ENCODE measurements at places on chromosomes 5 and 9.

DNA sequence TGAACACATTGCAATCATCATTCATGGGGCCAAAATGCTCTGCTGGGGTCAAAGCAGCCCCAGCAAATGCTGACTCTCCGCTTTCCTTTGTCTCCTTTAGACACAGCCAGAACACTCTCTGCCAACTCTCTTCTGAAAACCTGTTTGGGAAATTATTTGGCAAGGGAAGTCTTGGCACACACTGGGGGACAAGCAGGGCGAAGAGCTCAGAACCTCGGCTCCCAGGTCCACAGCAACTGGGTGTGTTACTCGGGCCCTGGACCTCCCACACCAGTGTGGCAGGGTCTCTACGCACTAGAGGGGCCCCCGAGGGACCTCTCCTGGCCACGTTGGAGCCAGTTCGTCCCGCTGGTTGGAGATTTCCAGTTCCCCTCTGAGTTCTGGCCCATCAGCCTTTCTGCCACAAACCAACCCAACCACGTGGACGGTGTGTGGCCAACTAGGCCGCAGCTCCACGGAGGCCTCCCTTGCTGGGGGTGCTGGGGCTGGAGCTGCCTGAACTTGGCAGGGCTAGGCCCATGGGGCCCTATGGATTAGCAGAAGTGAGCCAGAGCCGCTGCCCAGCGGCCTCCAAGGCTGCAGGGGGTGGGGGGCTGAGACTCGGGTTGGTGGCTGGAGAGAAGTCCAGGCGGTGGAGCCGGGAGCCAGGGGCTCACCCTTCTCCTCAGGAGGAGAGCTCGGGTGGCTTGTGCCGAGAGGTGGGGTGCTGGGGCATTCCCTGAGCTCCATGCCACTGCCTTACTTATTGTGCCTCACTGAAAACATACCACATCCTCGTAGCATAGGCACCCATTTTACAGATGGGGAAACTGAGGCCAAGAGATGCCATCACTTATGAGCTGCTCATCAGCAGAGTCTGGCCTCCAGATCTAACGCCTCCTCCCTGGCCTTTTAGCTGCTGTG, 46.8 kb upstream of the RNU6ATAC start:
- DNase-seq = no peak

DNA sequence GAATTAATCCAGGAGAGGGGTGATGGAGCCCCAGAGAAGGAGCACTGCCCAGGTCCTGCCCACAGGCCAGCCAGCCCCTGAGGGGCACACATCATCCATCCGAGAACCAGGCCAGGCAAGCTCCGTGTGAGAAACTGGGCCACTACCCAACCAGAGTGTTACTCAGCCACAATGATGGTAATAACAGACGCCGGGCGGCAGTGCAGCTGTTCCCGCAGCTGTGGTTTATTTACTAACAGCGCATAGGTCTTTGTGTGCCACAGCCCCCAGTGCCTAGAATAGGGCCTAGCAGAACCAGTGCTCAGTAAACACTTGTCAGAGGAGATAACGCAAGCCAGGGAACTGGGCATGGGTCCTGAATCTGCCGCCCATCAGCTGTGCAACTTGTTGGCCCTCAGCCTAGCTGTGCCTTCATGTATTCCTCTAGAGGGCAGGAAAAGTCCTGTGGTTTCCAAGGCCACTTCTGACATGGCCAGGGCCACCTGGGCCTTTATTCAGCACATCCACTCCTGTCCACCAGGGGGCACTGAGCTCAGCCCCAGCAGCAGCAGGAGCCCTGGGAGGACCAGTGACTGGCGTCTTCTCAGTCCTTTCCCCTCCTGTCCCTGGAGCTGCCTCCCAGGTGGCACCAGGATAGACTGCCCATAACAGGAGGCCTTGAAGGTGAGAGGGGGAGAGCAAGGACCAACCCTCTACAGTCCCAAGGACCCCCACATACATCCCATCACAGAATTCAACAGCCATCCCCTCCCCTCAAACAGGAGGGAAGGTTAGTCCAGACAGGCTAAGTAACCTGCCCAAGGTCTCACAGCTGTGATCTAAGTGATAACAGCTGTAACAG, 2.1 kb downstream of the MXD3 start:
- peak; percentile 59 for DNase-seq

DNA sequence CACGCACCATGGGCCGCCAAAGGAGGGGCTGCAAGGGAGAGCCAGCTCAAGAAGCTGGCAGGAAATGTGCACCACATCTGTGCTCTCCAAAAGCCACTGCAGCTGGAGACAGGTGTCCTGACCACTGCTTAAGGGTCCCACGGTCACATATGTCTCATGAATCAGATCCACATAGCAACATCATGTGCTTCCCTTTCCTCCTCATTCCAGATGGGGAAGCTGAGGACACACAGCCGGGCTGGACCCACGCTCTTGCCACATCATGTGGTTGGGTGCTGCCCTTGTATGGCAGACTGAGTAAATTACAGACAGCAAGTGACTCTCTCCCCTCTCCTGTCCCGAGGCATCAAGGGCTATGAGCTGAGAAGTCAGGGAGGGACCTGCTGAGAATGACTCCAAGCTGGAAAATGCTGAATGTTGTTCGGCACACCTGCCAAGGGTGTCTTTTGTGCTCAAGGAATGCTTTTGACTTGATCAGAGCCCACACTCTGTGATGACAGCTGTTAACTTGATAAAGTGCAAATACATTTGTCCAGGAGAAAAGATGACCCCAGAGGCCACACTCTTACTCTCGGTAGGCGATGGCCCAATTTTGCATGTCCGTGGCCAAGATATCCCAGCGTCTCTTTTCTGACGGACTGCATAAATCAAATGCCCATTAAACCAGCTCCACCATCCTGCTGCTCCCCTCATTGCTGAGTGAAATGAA, 58.2 kb downstream of the NSUN2 start:
- no peak for DNase-seq

- DNase-seq = no peak
These were observed 258.7 kb upstream of the DMRT1 start for GRCh38 chr9:582775-583174.

GRCh38 chr5:43590700-43591099, 12.3 kb upstream of the NNT start:
- no peak for DNase-seq

- no peak for DNase-seq
These were observed 55.3 kb upstream of the MTAP start for GRCh38 chr9:21747175-21747574.

- DNase-seq = no peak
These were observed 115.3 kb downstream of the TLE4 start for GRCh38 chr9:79687131-79687447.

GRCh38 chr5:131084436-131084835, 80.6 kb downstream of the HINT1 start:
- no peak for DNase-seq

GRCh38 chr9:94167376-94167890, 83.2 kb downstream of the PTPDC1 start:
- no peak for DNase-seq

GRCh38 chr5:74613283-74613682, 27.2 kb downstream of the ENC1 start:
- no peak for DNase-seq

GRCh38 chr5:65062469-65063083, 293.8 kb downstream of the CWC27 start:
- no peak for DNase-seq

GRCh38 chr5:151002250-151002649, 18.1 kb upstream of the GPX3 start:
- no peak for DNase-seq

GRCh38 chr9:121998513-121999049, 94.5 kb downstream of the TTLL11 start:
- no peak for DNase-seq

DNA sequence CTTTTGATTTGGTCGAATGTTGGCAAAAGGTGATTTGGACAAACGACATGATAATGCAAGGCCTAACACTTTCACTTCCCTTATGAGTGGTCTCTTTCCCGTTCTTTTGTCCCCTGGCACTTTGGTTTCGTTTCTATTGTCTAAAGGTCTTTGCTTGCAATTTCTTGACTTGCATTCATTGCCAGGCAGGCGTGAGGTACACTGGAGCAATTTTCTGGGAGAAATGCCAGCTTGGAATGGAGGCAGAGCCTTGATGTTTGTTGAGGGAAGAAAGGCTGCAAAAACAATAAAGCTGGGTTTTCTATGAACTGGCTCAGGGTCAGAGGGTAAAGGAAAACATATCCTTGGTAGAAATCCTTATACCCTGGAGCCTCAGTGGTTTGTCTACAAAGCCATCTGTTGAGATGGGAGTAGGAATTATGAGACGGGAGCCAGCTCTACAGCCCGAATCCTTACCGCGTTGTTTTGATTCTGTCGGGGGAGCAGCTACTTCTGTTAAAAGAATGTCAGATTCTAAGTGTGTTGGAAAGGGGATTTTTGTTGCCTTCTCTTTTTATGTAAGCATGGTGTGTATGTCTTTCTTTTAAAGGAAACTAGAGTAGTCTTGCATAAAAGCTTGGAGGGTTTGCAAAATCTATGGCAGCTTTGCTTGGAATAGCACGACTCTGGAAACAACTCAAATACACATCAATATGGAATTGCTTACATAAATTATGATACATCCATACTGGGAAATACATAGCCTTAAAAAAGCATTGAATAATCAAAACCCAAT, 158.9 kb downstream of the RMI1 start:
- no peak for DNase-seq

DNA sequence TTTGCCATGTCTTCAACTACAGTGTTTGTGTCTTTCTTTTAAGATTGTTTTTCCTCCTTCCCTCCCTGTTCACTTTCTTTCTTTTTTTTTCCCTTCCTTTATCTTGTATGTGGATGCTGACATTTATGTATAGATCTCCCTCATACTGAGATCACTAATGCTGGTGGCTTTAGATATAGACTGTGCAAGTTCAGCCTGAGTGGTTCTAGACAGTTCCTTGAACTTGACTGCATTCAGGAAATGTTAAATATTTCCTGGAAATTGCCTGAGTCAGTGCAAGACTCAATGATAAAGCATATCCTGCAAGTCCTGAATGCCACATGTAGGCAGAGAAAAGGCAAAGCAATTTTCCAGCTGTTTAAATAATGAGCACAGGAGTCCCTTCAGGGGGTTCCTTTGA, 182.5 kb upstream of the NR3C1 start:
- DNase-seq = no peak

DNA sequence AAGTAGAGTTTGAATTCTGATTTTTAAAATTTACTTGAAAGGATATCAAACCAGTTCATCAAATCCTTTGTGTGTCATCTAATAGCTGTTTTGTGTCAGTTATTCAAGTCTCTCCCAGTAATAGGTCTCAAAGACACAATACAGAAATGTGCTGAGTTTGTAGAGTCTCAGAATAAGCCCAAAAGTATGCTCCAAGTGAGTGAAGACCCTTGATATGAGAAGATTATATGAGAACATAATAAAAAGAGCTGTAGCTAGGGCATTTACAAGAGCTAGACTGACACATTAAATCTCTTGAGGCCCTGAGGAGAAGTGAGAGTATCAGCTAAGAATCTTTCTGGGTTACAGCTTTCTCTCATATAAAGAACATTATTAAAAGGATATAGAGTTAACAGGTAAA, 721.0 kb upstream of the ARRDC3 start:
- no peak for DNase-seq

- DNase-seq = peak; percentile 30
These were observed 472 bp downstream of the FBXO4 start for GRCh38 chr5:41925555-41925951.

DNA sequence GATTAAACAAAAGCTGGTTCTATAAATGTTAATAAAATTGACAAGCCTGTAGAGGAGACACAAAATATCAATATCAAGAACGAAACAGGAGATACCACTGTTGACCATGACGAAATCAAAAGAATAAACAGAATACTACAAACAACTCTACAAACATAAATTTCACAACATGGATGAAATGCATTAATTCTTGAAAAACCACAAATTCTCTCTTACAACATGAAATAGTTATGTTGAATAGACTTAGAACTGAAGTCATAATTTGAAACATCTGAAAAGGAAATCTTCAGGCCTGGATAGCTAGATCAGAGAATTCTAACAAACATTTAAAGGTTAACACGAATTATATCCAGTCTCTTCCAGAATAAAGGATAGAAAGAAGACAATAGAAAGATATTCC, 6.9 kb upstream of the SPATA31C1 start:
- DNase-seq = no peak

GRCh38 chr9:79264511-79265355, 307.0 kb upstream of the TLE4 start:
- DNase-seq = no peak

GRCh38 chr9:123164285-123164684, 104.1 kb downstream of the STRBP start:
- no peak for DNase-seq

DNA sequence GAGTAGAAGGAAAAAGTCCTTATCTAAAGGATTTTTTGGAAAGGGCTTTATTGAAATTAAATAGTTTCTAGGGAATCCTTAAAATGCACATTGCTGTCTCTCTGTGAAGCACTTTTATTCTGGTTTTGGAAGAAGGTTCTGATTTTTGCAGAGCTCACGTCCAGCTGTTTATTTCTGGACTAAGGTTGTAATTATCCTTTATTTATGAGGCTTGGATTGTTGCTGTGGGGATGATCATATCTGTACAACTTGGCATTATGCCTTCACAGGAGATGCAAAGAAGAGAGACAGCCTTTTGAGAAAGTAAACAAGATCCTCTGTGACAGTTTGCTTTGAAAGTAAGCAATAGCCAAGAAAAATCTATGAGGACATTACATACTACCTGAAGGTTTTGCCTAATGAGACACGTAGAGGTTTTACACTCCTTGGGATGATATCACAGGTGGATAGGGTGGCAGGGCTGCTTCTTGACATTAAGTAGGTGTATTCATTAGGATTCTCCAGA, 14.6 kb downstream of the SMARCA2 start:
- DNase-seq = no peak

DNA sequence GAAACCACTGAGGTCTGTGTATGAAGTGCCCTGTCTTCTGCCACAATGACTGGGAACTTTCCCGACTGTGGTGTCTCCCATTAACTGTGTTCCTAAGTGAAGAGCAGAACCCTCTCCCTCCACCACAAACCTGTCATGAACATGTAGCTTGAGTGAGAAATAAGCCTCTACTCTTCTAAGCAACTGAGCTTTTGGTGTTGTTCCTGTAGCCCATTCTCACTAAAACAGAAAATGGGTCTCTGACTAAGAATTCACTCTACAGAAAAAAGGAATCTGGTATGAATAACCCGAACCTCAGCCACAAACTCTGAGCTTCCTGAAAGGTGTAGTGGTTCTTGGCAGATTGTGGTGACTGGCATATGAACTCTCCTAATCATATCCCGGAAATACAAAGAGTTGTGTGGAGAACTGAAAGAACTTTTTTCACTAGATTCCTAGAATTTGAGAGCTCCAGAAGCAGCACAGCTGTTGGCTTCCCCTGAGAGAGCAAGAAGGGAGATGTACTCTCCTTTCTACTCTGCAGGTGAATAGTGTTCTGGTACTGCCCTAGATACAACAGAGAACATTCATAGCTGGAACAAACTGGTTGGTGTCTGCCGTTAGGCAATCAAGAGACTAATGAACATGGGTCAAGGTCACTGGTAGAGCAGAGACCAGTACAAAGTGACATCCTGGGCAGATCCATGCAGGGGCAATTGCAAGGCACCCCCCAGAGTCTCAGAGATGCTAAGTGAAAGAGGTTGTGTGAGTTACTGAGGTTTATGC, 283.8 kb downstream of the PDE4D start:
- no peak for DNase-seq

All from activated naive CD4-positive, alpha-beta T cell (primary cell).